ENCODE measurements at places on chromosomes 5 and 9.
A peak's percentile ranks its signal among the peaks of the same experiment; 100 is the strongest.

- no peak for DNase-seq
These were observed 43.1 kb downstream of the ADAMTS16 start for GRCh38 chr5:5183189-5183699.

DNA sequence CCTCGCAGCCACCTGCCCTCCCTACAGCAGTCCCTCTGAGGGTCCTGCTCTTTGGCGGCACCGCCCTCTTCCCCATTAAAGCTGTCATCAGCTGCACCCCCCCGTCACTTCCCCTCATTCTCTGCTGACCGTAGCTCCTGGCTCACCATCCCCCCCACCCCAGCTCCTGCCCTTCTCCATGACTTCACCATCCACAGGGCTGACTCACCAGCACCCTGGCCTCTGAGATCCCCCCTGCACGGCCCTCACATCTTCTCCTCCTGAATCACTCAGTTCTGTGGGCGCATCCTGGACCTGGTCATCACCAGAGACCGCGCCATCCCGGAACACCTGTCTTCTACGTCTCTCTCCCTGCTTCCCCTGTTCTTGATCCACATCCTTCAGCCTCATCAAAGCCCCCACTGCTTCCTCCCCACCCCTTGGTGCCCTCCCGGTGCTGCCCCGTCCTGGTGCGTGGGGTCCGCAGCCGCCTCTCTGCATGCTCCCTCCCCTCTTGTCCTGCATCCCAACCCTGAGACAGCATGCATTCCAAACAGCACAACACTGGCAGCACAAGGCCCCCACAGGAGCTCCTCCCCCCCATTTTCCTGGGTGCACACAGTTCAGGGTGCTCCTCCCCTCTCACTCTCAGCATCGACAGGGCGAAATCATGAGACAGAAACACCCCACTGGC lies 12.9 kb downstream of the FLT4 start:
- DNase-seq = no peak

GRCh38 chr9:12874395-12874794 lies 99.6 kb downstream of the LURAP1L start:
- no peak for DNase-seq

- no peak for DNase-seq
These were observed 233.4 kb upstream of the ST8SIA4 start for GRCh38 chr5:101136454-101136853.

GRCh38 chr5:126971455-126972031 lies 58.8 kb downstream of the MARCHF3 start:
- no peak for DNase-seq

DNA sequence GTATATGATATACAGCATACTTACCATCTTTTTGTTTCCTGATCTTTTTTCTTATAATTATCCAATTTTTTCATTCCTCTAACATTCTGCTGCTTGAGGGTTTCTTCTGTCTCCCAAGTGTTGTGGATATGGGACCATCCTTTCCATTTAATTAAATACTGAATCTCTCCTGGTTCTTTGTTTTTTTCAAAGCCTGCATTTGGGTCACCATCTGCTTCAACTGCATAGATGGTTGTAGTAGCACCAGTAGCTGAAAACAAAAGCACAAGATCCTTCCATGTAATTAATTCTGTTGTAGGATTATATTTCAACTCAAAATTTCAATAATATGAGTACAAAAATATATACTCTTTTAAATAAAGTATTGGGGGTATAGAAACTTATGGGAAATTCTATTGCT lies 29.4 kb downstream of the CHD1 start:
- DNase-seq = no peak

- DNase-seq = no peak
These were observed 136.7 kb upstream of the MOCS2 start for GRCh38 chr5:53246042-53246836.

DNA sequence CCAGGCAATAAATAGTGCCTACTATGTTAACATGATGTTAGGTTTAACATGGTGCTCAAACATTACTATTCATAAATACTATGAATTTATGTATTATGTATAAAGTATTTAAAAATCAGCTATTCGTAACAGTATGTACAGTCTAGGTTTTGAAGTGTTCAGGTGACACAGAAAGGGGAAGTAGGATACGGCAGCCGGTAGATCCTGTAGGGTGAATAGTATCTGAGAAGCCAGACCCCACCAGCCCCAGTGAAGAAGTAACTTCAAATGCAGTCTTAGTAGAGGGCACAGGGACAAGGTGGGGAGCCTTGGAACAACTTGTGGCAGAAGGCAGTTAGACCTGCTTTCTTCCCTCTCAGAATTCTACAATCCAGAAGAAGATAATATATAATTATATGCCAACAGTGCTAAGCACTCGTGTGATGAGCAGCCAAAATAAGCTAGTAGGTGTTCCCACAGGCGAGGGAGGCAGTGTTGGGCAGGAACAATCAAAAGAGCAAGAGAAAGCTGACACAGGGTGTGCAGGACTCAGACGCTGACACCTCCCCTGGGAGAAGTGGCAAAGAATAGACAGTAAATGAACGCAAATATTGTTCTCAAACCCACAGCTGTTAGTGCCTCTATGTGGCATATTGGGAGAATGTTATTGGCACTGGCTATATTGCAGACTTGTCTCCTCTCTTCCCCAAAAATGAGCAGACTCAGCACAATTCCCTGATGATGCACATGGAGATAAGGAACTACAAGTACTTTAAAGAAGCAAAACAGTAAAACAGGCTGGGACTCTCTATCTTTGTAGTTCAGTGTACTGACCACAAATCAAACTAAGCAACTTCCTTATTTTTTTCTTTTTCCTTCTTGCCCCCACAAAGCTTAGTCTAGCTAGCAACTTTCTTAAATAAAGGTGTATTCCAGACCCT lies 4.6 kb downstream of the ZNF367 start:
- DNase-seq = no peak

GRCh38 chr9:109274884-109275730 lies 45.8 kb downstream of the EPB41L4B start:
- no peak for DNase-seq

GRCh38 chr9:91035825-91036208 lies 234.2 kb downstream of the SYK start:
- DNase-seq = no peak

- no peak for DNase-seq
These were observed 609.6 kb downstream of the TAF11L14 start for GRCh38 chr5:18243846-18244245.

GRCh38 chr9:94681508-94681907 lies 42.2 kb upstream of the FBP1 start:
- peak; percentile 59 for DNase-seq

DNA sequence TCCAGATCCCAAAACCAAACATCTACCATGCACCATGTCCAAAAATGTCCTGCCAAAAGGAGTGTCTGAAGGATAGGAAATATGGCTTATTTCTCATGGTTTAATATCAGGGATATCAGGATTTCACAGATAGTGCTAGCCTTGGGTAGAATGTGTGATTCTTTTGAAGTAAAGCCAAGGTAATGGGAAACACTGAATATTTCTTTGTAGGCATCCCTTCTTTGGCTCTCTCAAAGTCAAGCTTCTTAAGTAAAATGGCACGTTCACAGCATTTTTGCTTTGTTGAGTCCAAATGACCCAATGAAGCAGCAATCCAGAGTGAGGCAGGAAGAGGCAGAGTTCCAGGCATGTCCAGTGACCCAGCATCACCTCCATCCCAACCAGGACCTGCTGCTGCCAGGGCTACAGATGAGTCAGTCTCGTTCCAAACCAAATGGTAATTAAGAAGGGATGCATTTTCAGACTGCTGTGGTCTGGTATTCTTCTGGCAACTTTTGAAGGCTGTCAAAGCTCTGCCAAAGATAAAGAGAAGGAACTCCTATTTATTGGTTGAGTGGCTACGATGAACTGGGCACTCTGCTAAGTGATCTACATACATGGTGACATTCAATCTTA lies 678.8 kb upstream of the KLF4 start:
- no peak for DNase-seq

- no peak for DNase-seq
These were observed 32.1 kb downstream of the MTMR12 start for GRCh38 chr5:32280656-32281081.

DNA sequence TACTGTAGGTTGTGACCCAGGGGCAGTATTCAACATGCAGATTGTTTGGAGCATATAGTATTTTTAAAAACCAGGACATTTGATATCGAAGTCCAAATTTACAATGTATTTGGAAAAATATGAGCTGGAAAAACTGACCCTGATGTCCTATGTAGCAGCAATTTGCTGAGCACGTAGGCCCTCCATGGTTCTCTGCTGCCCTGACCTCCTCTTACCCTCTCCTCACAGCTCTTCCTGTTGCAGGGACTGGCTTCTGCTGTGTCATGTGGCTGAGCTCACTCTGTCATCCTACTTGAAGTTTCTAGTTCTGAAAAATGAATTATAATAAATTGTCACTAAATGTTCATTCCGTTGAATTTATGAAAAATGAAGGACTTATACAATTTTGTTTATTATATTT lies 4.1 kb upstream of the ASPN start:
- DNase-seq = no peak

- DNase-seq = no peak
These were observed 14.0 kb downstream of the SEC61B start for GRCh38 chr9:99235926-99236634.

GRCh38 chr5:54621709-54622108 lies 104.2 kb downstream of the SNX18 start:
- no peak for DNase-seq

GRCh38 chr5:97229688-97230285 lies 46.7 kb upstream of the RIOK2 start:
- DNase-seq = no peak

DNA sequence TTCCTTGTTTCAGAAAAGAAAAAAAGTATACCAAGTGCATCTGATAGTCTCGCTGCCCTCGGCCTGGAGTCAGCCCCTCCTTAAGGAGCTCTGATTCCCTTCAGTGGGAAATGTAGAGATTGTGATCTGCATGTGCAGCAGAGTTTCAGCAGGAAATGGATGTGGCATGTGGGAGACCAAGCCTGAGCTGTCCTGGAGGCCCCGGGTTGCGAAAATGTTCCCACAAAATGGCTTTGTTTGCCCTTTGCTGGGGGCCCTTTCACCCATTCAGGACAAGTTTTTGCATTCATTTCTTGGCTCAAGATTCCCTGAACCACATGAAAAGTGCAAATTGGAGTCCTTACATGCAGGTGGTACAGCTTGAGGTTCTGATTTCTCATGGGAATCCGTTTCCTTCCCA lies 230.9 kb downstream of the GADD45G start:
- no peak for DNase-seq

GRCh38 chr5:54868511-54869483 lies 116.6 kb downstream of the ESM1 start:
- DNase-seq = no peak

- no peak for DNase-seq
These were observed 239.6 kb upstream of the TAS2R1 start for GRCh38 chr5:9869616-9870288.

GRCh38 chr5:76230711-76231285 lies 147.6 kb downstream of the SV2C start:
- no peak for DNase-seq

- no peak for DNase-seq
These were observed 10.3 kb downstream of the CNTFR start for GRCh38 chr9:34579104-34579807.

DNA sequence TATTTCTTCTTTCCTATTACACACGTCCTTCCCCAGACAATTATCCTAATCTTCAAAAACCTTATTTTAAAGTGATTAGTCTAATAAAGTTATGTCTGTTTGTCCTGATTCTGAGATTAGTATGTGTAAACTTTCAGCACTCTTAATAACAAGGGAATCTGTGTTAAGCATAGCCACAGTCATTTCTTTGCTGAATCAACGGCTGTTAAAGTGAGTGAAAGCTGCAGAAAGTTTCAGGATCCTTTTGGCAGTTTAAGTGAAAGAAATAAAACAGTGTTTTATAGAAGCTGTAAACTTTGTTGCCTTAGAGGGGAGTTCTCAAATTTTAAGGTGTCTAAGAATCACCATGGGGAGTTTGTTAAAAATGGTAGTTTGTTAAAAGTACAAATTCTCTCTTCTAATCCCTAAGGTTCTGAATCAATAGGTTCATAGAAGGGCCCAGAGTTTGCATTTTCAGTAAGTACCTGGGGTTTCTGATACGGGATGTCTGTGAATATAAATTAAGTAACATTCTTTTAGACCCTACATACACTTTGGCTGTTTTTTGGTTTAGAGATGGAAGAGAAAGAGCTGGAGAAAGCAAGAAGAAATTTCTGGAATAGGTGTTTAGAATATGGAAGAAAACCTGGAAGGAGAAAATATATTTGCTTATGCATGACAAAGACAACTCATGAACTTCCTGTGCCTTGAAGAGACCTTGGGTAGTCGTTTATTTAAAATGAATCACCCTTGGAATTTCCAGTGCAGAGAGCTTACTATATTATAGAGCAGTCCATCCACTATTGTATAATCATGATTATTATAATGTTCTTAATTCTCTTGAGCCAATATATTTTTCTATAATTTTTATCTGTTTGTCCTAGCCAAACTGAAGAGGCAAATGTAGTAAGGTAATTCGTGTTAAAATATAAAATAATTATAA lies 45.7 kb downstream of the SCAMP1 start:
- DNase-seq = no peak

DNA sequence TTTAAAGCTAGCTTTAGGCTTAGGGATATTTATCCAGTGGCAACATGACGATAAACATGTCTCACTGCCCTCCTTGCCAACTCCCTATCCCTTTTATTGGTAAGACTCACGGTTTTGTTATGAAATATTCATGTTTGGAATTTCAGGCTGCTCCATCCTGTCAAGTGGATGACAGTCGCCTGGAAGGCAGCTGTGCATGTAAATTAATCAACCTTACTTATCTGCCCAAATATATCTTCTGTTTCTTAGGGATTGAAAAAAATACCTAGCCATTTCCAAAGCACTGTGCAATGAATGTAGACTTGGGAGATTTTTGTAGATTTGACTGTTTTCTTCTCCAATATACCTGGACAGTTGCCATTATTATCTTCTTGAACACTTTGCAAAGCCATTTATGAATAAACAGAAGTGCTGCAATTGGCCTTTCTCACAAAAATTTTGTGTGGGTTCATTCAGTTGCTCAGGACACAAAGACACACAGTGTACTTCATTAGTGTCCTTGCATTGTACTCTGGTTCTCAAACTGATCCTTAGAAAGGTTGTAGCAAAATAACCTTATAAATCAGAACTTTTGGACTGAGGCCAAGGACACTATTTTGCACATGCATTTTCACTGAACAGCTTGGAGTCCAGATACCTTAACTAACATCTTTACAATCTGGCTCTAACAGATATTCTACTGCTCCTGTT lies 889.4 kb upstream of the SEMA6A start:
- no peak for DNase-seq

DNA sequence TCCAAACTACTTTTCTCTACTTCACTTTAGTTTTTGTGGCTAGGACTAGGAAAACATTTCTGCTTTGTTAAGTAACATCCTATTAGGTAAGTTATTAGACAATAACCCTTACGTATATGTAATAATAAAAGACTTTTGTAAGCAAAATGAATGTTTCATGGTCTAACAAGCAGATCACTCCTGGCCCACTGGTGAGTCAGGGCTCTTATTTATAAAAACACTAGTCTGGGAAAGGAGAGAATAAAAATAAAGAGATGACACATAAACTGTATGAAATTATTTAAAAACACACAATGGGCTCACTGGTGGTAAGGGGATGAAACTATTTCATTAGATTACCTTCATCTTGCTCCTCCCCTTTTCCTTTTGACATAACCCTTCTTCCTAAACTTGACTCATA lies 2212.2 kb upstream of the ACO1 start:
- no peak for DNase-seq

GRCh38 chr5:146060221-146060585 lies 45.2 kb downstream of the PLAC8L1 start:
- DNase-seq = no peak

All from NCI-H774 (cell line).